ENCODE measurements at places on chromosomes 5 and 9. TPM values are rescaled to one million over a fixed set of nuclear protein-coding genes. Genes with fewer than 3 reads are reported as not detected.

The PSIP1 gene
- 129 TPM for polyA plus RNA-seq

DNA sequence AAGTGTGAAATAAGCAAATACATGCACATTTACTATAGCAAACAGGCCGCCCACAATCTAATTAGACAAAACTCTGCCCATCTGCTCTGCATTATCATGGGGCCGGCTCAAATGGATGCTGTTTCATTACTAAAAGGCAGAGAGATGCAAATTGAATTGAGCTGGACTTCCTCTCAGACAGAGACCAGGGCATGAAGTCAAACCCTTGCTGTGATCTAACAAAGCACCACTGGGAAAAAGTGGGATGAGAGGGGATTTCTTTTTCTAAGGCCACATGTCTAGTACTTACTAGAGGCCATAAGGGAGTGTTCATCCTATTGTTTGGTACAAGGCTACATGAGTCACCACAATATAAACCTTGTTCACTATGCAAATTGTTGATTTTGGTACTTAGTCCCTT lies 614.7 kb downstream of the ISL1 start:
- no peaks in the 10 kb centered on the region for H3K36me3 ChIP-seq
- H3K4me3 ChIP-seq = no peak overlapping the region
- no peaks in the 10 kb centered on the region for H3K27me3 ChIP-seq
- H3K27ac ChIP-seq = no peak overlapping the region
- no peaks in the 10 kb centered on the region for H3K4me1 ChIP-seq

- DNase-seq = no peak
- H3K4me3 ChIP-seq = no peak overlapping the region
Observed at GRCh38 chr5:164277720-164278119, 772.3 kb downstream of the MAT2B start.

The FCN2 gene
- polyA plus RNA-seq = not detected

GRCh38 chr5:73152411-73153388 lies 20.3 kb upstream of the TMEM174 start:
- no peaks in the 10 kb centered on the region for H3K36me3 ChIP-seq
- H3K27me3 ChIP-seq = peaks cover 26% of the 10 kb centered on the region
- no peak overlapping the region for H3K27ac ChIP-seq
- DNase-seq = no peak
- H3K4me3 ChIP-seq = no peak overlapping the region

GRCh38 chr5:90488791-90489190 lies 14.1 kb downstream of the POLR3G start:
- no peak overlapping the region for H3K27ac ChIP-seq
- no peak for DNase-seq
- no peaks in the 10 kb centered on the region for H3K36me3 ChIP-seq
- H3K4me1 ChIP-seq = no peaks in the 10 kb centered on the region
- H3K27me3 ChIP-seq = no peaks in the 10 kb centered on the region

DNA sequence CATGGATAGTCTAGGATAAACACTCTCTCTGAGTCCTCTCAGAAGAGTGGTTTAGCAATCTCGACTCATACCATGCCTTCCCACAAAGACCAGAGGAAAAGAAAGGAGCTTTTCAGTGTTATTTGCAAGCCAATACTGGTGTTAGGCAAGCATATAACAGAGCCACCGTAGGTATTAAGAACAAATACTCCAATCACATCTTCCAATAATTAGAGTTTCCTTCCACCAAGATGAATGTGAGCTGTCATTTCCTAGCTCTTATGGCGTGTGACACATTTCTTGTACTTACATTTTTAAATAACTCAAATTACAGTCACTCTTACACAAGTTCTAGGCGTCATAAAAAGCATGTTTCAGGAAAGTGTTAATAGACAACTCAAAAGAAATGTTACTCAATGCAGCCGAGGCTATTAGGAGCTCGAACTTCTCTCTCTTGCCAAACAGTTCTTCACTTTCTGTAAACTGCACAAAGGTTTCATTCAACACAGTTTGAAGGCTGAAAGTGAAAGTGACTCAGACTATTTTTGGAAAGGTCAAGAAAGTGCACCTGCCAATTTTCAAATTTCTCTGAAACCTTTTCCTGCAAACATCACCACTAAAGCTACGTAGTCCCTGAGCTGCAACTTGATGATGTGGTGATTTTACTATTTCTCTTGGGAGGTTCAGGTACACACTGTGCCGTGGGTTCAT lies 153.8 kb downstream of the AUH start:
- H3K4me1 ChIP-seq = peaks cover 18% of the 10 kb centered on the region
- H3K27ac ChIP-seq = no peak overlapping the region
- H3K4me3 ChIP-seq = peak overlapping the region; percentile 3
- DNase-seq = no peak
- H3K36me3 ChIP-seq = no peaks in the 10 kb centered on the region

The PCA3 gene
- polyA plus RNA-seq = not detected

DNA sequence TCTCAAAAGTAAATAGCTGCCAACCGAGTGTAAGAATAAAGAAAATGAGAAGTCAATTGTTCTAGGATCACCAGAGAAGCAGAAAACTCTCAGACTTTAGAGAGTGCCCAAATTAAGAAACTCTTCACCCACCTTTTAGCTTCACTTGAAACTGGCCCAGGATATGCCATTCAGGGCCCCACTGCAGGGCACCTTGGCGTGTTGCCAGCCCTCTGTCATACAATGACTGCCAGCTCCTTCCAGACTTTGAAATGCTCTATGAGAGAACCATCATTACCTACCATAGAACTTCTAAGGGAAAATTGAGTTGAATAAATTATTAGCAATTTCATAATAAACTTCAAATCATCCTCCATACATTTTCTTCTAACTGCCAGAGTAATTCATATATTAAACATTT lies 240.5 kb downstream of the CETN3 start:
- no peaks in the 10 kb centered on the region for H3K4me1 ChIP-seq
- H3K4me3 ChIP-seq = no peak overlapping the region
- H3K27ac ChIP-seq = no peak overlapping the region
- no peaks in the 10 kb centered on the region for H3K36me3 ChIP-seq
- DNase-seq = no peak

DNA sequence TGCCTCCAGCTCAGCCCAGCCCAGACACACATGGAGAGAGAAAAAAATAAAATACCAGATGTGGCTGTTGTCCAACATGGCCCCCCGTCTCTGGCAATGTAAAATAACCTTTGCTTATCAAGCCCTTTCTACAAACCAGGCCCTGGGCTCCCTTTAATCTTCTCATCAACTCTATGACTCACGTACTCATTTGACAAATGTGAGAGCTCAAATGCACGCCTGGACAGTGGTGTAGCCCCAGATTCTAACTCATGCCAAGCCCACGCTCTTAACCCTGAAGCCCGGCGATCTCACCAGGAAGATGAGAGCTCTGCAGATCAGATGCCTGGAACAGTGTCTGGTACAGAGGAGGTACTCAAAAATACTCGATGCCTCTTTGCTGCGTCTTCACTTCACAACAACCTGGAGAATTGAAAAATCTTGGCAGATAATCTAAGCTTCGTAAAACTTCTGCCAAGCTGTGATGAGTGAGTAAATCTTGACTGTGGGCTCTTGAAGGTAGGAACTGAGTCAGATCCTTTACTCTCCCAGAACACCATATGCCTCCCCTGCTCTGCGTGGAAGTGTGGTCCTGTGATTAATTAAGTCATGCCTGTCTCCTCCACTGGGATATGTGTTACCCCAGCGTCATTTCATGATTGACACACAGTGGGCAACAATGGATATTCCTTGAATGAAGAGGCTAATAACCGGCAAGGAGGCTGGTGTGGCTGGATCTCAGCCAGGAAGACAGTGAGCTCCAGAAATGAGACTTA lies 102.0 kb upstream of the FSTL4 start:
- H3K4me3 ChIP-seq = no peak overlapping the region
- no peaks in the 10 kb centered on the region for H3K36me3 ChIP-seq
- H3K27ac ChIP-seq = no peak overlapping the region

GRCh38 chr5:144315026-144315425 lies 144.4 kb downstream of the KCTD16 start:
- no peaks in the 10 kb centered on the region for H3K27me3 ChIP-seq
- H3K4me1 ChIP-seq = no peaks in the 10 kb centered on the region
- H3K27ac ChIP-seq = no peak overlapping the region
- no peak for DNase-seq
- no peak overlapping the region for H3K4me3 ChIP-seq
- H3K36me3 ChIP-seq = no peaks in the 10 kb centered on the region

The LCN15 gene
- not detected for polyA plus RNA-seq

The CD274 gene
- 6.1 TPM for polyA plus RNA-seq

The PCDHB14 gene
- not detected for polyA plus RNA-seq

The HINT1 gene
- 445 TPM for polyA plus RNA-seq

DNA sequence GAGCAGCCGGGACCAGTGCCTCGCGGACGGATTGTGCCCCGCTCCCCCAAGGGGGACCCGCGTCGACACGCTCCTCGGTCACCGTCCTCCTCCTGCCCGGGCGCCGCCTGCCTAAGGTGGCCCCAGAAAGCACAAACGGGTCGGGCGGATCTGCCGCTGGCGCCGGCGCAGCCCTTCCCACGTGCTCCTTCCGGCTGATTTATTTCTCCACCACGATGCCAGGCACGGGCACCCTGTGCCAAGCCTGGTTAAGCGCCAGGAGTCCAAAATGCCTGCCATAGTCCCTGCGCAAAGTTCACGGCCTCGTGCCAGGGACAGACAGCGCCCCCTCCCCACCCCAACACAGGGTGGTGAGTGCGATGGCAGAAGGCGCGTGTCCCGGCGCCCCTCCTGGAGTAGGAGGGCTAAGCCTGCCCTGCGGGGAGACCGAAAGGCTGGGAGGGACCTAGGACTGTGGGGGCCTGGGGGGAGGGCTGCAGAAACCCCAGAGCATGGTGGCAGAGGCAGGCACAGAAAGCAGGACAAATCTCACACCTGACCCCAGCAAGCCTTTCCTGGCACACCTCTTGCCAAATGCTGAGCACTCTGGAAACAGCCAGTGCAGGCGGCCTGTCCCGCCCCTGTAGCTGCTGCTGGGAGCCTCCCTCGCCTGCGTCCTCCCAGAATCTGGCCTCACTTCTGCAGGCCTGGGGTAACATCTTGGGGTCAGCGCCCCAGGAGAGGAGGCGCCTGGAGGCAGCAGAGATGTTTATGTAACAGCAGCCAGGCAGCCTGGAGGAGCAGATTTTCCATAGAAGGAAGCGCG lies 1.1 kb upstream of the NOTCH1 start:
- H3K4me1 ChIP-seq = peaks cover 35% of the 10 kb centered on the region
- peak overlapping the region; percentile 51 for H3K27ac ChIP-seq
- H3K4me3 ChIP-seq = peak overlapping the region; percentile 66
- no peaks in the 10 kb centered on the region for H3K27me3 ChIP-seq
- peak; percentile 47 for DNase-seq
- no peaks in the 10 kb centered on the region for H3K36me3 ChIP-seq

The ABCA2 gene
- polyA plus RNA-seq = 20.2 TPM

GRCh38 chr5:134479839-134480238 lies 45.6 kb upstream of the JADE2 start:
- no peak overlapping the region for H3K4me3 ChIP-seq
- no peaks in the 10 kb centered on the region for H3K4me1 ChIP-seq
- H3K36me3 ChIP-seq = no peaks in the 10 kb centered on the region
- no peak overlapping the region for H3K27ac ChIP-seq
- no peak for DNase-seq

The LECT2 gene
- not detected for polyA plus RNA-seq

GRCh38 chr9:95193480-95193879 lies 124.0 kb downstream of the FANCC start:
- peaks cover 17% of the 10 kb centered on the region for H3K4me1 ChIP-seq
- no peaks in the 10 kb centered on the region for H3K27me3 ChIP-seq
- no peaks in the 10 kb centered on the region for H3K36me3 ChIP-seq
- no peak for DNase-seq

- no peak overlapping the region for H3K27ac ChIP-seq
- H3K4me1 ChIP-seq = no peaks in the 10 kb centered on the region
- H3K36me3 ChIP-seq = no peaks in the 10 kb centered on the region
- no peak overlapping the region for H3K4me3 ChIP-seq
- no peak for DNase-seq
- no peaks in the 10 kb centered on the region for H3K27me3 ChIP-seq
Observed at GRCh38 chr9:70983723-70984295, 137.6 kb downstream of the TRPM3 start.

The TEX53 gene
- polyA plus RNA-seq = not detected

GRCh38 chr5:69217151-69217511 lies 17.6 kb upstream of the CDK7 start:
- H3K4me3 ChIP-seq = peak overlapping the region; percentile 98
- peak overlapping the region; percentile 97 for H3K27ac ChIP-seq
- DNase-seq = no peak
- no peaks in the 10 kb centered on the region for H3K27me3 ChIP-seq
- H3K4me1 ChIP-seq = peaks cover 12% of the 10 kb centered on the region
- no peaks in the 10 kb centered on the region for H3K36me3 ChIP-seq

DNA sequence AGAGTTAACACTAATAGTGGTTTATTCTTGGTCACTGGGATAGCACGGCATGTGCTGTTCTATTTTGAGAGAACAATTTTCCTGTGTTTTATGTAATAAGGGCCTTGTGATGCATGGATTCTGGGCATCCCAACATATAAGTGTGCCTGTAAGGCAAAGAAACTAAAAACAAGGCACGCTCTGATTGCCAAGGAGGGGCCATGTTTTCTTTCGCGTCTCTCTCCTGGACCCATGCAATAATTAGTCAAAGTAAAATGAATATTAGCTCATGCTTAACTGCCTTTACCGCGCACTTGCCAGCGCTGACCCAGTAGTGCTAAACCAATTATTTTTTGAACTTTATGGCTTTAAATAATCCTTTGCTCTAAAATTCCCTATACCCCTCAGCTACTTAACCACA lies 140.9 kb downstream of the PSAT1 start:
- H3K36me3 ChIP-seq = no peaks in the 10 kb centered on the region
- no peaks in the 10 kb centered on the region for H3K27me3 ChIP-seq
- H3K4me3 ChIP-seq = no peak overlapping the region
- no peak for DNase-seq
- H3K27ac ChIP-seq = no peak overlapping the region

- H3K27ac ChIP-seq = no peak overlapping the region
- DNase-seq = no peak
- H3K4me3 ChIP-seq = no peak overlapping the region
- no peaks in the 10 kb centered on the region for H3K4me1 ChIP-seq
- H3K27me3 ChIP-seq = no peaks in the 10 kb centered on the region
Observed at GRCh38 chr9:76882686-76883085, 23.2 kb downstream of the PRUNE2 start.

- H3K36me3 ChIP-seq = no peaks in the 10 kb centered on the region
- no peaks in the 10 kb centered on the region for H3K4me1 ChIP-seq
- H3K27me3 ChIP-seq = no peaks in the 10 kb centered on the region
- H3K27ac ChIP-seq = no peak overlapping the region
- H3K4me3 ChIP-seq = no peak overlapping the region
Observed at GRCh38 chr5:13143630-13144029, 800.9 kb downstream of the DNAH5 start.

The C1QTNF2 gene
- not detected for polyA plus RNA-seq

The GABRA6 gene
- polyA plus RNA-seq = not detected

Data from CD8-positive, alpha-beta memory T cell (primary cell).